NCI-H82 (cell line): ENCODE measurements at places on chromosomes 1 and 21.
A peak's percentile ranks its signal among the peaks of the same experiment; 100 is the strongest.

DNA sequence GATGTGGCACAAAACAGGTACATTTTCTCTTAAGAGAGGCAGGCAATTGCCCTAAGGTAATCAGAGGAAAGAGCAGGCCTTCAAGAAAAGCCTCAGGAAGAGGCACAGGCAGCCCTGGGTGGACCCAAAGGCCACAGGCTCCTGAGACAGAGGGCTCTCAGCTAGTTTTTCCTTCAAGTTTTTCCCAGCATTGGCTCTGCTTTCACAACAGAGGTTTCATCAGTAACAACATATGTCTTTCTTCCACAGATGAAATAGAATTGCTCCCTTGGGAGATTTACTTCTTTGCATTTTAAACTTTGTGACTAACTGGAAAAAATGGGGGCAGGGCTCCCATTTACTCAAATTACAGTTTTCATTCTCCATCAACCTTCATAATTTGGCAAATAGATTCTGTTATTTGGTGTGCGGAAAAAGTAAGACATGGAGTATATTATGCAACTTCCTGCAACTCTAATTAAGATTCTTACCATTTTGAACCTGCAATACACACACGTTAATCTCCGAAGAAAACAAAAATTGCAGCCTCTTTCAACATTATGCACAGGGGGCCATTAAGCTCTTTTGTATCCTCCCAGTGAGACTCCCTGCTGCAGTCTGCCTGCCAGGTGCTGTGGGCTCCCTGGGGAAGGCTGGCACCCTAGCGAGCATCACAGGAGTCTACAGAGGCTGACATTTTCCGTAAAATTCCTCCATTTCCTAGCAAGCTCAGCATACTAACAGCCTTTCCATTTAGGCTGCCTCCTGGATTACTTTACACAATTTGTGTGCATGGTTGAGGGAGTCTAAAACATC lies 282.3 kb downstream of the USH2A start:
- peak; percentile 40 for DNase-seq

- peak; percentile 20 for DNase-seq
Observed at GRCh38 chr1:60280256-60280655, 206.7 kb upstream of the C1orf87 start.

DNA sequence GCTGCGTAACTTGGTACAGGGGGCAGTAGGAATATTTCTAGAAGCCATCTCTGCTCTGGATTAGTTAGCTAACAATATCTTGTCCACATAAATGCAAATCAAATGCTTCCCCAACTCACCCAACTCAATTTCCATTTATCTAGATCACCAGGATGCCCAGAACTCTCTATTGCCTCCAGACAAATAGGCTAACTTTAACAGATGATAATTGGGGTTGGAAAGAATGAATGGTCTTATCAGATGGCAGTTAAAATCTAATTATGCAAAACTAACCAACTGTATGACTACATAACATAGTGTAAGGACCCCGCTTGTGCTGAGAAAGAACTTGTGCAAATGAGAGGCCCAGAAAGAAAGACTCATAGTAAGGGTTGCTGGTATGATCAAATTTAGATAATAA lies 1024.8 kb downstream of the PLA2G4A start:
- DNase-seq = no peak

GRCh38 chr1:117346206-117346928 lies 20.9 kb upstream of the MAN1A2 start:
- peak; percentile 21 for DNase-seq

DNA sequence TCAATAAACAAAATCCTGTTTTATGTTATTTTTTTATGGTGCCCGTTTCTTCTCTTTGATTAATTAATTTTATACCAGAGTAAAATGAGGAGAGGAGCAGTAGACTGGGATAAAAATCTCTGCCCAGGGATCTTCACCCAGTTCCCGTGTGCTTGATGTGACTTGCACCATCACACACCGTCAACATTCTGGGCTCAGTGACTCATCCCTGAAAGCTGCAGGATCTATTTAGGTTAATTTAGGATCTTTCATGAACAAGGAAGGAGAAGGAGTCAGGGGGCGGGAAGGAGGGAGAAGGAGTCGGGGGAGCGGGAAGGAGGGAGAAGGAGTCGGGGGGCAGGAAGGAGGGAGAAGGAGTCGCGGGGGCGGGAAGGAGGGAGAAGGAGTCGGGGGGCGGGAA lies 182.4 kb downstream of the SMYD3 start:
- DNase-seq = no peak

DNA sequence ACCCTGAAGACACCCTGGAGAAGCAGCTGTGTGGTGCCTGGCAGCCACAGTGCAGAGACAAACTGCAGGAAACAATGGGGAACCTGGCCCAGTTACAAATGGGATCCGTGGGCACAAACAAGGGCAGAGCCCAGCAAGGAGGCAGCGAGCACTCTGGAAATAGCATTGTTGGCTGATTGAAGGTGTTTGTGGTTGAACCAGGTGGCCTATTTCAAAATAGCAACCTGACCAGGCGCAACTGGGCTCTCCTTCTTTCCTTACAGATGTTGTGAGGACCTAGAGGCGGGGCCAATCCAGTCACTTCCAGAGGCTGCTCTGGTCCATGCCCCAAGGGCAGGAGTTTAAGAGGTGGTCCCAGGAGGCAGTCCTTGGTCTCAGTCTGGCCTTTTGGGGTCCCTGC lies 21.7 kb upstream of the ZBTB21 start:
- no peak for DNase-seq

- no peak for DNase-seq
Observed at GRCh38 chr21:43188592-43189210, 19.9 kb downstream of the CRYAA start.

- peak; percentile 23 for DNase-seq
Observed at GRCh38 chr1:118290046-118290445, 105.0 kb upstream of the SPAG17 start.

GRCh38 chr1:7561331-7561921 lies 209.7 kb upstream of the VAMP3 start:
- DNase-seq = peak; percentile 75

DNA sequence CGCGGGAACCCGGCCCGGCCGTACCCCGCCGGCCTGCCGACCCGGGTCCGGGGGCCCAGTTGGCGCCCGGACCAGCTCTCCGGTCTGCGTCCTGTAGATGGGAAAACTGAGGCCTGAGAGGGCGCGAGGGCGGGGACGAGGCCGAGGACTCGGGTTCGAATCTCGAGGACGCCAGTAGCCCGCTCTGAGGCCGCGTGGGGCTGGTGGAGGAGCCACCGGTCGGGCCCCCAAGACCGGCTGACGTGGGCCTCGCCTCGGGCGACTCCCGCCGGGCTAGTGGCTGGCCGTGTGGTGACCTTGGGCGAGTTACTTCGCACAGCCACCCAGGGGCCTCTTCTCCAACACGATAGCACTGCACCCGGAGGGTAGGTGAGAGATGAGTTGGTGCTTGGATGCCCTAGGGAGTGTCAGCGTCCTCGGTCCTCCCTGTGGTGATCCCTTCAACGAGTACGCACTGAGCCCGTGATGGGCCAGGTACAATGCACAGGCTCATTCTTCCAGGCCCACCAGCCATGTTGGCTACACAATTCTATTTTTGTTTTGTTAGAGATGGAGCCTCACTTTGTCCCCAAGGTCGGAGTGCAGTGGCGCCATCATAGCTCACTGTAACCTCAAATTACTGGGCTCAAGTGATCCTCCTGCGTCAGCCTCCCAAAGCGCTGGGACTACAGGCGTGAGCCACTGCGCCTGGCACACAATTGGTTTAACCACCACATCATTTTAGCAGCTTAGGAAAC lies 404 bp upstream of the SCMH1 start:
- peak; percentile 73 for DNase-seq

- no peak for DNase-seq
Observed at GRCh38 chr1:75342786-75343185, 208.6 kb downstream of the LHX8 start.

- no peak for DNase-seq
Observed at GRCh38 chr1:74933500-74933899, 200.5 kb downstream of the TYW3 start.

GRCh38 chr1:51189421-51190073 lies 46.5 kb upstream of the RNF11 start:
- DNase-seq = peak; percentile 77

GRCh38 chr1:20166051-20166450 lies 19.8 kb upstream of the UBXN10 start:
- no peak for DNase-seq

DNA sequence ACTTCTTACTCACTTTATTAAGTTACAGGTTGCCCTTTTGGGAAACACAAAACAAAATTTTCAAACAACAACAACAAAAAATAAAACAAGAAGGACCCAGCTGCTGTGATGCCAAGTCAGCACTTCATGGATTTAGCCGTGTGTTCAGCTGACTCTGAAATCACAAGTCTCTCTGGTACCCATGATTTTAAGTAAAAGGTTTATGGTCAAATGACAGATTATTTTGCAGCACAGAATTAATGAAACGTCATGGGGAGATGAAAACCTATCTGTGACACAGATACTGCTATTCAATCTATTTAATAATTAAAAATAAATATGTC lies 7.1 kb downstream of the AJAP1 start:
- DNase-seq = no peak

DNA sequence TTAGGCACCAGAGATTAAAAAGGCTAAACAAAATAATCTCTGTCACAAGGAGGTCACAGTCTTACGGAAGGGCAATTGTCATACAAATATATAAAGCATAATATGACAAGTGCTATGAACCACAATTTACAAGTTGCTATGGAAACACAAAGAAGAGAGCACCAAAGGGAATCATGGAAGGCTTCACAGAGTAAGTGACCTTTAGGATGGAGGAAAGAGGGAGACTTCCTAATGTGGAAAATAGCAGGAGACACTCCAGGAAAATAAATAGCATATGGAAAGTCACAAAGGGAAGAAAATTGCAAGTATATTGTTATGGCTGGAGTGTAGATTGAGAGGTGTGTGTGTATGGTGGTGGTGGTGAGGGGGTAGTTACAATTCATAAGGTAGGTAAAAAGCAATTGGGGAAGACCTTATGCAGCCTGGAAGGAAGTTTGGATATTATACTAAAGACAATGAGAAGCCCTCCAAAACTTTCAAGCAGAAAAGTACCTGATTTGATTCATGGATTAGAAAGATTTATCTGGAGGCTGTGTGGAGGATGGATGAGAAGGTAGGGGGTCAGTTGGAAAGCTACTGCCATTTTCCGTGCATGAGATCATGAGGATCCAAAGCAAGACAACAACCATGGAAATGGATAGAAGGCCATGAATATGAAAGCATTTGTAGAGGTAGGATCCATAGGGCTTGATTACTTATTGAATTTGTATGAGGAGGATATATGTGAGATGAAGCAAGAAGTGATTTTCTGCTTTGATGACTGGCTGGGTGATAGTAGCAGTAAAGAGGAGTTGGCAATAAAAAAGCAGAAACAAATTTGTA lies 61.7 kb downstream of the SAMSN1 start:
- no peak for DNase-seq

DNA sequence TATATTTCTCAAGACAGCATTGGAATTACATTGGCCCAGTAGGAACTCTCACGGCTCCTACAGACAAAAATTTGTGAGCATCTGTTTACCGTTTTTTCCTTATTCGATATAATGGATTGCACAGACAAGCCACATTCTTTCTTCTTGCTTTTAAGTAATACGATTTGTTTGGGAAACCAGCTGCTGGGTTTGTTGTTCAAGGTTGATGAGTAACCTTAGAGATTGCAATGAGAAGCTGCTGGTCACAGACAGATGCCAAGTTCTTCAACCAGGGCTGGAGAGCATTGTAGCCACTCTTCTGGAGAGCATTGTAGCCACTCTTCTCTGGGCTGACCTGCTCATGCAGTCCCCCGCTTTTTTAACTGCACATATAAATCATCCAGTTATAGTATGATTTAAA lies 1.4 kb upstream of the MIA3 start:
- DNase-seq = peak; percentile 82

DNA sequence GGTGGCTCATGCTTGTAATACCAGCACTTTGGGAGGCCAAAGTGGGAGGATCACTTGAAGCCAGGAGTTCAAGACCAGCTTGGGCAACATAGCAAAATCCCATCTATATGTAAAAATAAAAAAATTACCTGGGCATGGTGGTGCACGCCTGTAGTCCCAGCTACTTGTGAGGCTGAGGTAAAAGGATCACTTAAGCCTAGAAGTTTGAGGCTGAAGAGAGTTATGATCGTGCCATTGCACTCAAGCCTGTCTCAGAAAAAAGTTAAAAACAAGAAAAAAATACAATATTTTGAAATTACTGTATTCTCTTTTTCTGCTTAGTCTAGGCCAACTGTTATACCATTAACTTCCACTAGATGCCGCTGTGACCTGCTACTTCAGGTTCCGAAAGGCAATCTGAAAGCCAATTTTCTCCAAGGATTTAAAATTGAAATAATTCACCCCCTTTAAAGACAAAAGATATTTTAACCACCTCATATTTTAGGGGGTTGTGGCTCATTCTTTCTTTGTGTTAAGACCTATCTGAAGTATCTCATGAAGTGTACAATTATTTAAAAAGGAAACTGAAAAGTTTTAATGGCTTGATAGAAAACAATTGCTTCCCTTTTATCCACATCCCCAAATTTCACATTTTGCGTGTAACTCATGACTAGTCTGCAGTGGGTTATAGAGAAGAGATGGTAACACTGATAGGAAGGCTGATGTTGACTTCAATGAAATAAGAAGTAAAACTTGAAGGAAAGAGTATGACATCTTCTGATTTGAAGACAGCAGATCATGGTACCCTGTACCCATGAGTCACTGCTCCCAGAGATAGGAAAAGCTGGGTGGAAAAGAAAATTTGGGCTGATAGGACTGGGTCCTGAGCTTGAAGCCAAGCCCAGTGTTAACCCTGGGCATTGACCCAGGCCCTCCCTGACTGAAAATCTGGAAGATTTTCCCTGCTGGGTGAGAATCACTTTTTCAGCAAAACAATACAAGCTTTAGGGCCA lies 24.4 kb upstream of the CLDN14 start:
- peak; percentile 51 for DNase-seq

GRCh38 chr1:248065604-248066003 lies 19.0 kb downstream of the OR2L3 start:
- DNase-seq = no peak

DNA sequence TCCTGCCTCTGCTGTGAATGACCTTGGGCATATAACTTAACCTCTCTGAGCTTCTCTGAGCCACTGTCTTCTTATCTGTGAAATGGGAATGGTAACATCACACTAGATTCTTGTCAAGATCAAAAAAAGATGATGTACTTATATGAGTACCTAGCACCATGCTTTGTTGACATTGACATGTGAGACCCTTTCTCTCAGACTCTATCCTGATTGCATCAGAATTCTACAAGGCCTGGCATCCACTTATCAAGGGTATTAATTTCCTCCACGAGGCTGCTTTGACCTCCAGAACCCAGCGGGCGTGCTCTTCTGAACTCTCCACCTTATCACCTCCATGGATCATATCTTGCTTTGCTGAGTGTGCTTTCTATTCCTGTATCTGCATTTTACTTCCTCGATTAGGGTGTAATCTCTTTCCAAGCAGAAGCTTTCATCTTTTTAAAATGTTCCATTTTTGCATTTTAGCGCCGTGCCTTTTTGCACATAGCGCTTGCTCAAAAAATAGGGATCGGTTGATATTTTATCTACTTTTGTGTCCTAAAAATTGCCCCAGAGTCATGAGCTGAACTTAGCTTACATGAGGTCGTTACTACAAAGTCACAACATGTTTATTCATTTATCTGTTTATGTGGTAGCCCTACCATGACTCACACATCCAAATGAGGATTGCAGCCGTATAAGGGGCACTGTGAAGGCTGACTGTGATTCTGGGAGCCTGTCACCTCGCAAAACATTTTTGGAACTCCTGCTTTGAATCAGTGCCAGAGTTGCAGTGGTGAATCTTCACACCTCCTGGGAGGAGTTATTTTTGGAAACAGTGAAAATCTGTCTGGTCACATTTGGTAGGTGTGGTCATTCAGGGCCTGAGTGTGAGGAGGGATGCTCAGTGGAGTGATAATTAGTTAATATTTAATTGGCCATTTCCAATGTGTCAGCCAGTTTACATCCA lies 63.2 kb downstream of the IER5 start:
- no peak for DNase-seq
